ENCODE measurements at places on chromosomes 6 and 20.
A peak's percentile ranks its signal among the peaks of the same experiment; 100 is the strongest.

DNA sequence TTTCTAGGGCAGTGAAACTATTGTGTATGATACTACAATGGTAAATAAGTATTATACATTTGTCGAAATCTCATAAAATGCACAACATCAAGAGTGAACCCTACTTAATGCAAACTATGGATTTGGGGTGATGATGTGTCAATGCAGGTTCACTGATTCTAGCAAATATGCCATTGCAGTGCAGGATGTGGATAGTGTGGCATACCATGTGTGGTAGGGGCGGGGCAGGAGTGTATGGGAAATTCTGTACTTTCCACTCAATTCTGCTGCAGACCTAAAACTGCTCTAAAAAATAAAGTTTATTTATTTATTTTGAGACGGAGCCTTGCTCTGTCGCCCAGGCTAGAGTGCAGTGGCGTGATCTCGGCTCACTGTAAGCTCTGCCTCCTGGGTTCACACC, 44.3 kb downstream of the ABHD12 start:
- DNase-seq = no peak

DNA sequence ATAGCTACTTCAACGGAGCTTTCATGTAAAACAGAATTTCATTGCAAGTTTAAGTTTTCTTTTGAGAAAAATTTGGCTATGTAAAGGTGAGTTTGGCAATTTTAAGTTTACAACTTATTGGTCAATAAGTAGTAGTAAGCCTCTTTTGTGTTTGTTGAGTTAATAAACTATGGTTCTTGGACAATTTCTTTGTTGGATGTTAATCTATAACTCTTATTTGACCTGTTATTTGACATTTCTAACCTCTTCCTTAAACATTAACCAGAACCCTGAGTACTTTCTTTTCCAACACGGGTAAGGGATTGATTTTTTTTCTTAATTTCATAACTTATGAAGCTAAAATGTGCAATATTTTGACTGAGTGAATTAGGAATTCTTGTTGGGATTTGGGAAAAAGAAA, 354.4 kb downstream of the PRKN start:
- no peak for DNase-seq

DNA sequence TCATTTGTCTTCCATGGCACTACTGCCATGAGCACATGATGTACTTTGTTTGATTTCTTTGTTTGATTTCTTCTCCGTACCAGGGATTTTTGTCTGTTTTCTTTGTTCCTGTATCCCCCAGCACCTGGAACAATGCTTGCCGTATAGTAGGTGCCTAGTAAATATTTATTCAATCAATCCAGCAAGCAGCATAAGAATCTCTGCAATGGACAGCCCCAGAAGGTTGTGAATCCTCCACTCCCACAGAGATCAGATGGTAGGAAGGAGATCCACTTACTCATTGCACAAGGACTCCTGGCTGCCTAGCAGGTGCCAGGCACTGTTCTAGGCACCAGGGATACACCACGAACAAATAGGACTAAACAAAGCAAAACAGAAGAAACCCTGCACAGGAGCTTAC, 6.7 kb upstream of the SYNJ2 start:
- DNase-seq = no peak

DNA sequence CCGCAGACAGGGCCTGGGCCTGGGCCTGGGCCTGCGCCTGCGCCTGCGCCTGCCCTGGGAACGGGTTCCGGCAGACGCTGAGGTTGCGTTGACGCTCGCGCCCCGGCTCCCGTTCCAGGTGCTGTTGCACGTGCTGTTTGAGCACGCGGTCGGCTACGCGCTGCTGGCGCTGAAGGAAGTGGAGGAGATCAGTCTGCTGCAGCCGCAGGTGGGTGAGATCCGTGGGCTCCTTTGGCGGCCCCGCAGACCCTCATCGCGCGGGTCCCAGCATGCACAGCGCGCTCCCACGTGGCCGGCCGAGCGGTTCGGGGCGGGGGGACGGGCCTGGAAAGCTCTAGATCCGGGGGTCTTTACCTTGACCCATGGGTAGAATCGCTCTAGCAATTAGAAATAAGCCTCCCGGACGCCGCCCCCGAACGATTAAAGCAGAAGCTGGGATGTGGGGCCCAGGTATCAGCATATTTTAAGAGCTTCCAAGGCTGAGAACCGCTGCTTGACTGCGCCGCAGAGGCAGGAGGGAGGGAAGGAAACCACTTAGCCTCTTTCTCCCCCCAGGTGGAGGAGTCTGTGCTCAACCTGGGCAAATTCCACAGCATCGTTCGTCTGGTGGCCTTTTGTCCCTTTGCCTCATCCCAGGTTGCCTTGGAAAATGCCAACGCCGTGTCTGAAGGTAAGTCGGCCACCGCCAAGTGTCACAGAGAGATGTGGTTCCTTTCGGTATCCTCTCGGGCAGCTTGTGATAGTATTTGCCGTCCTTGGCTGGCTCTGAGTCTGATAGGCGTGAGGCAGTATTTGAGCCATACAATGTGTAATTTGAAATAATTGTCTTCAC, 508 bp downstream of the NOP56 start:
- peak; percentile 48 for DNase-seq

GRCh38 chr6:5457983-5458683, 196.8 kb downstream of the FARS2 start:
- no peak for DNase-seq

DNA sequence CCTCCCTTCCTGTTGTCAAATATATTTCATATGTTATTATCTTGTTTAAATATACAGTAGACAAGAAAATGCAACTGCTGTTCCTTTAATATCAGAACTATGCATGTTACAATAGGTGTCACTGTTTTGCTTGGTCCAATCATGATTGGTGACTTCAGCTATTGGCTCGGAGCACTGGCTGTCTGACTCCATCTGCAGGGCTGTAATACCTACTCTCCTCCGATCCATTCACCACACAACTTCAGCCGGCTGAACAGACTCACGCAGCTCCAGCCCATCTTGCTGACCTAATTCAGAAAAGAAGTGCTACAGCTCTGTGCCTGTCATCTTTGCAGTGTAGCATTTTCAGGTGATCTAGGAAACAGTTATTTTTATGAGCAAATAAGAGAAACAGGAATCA, at the start of gene BTBD3:
BTBD3 (plus strand) TSS at position 231 of the 400 bp plus-strand sequence. CDS start 383 bp downstream, outside the sequence.
- peak; percentile 23 for DNase-seq

DNA sequence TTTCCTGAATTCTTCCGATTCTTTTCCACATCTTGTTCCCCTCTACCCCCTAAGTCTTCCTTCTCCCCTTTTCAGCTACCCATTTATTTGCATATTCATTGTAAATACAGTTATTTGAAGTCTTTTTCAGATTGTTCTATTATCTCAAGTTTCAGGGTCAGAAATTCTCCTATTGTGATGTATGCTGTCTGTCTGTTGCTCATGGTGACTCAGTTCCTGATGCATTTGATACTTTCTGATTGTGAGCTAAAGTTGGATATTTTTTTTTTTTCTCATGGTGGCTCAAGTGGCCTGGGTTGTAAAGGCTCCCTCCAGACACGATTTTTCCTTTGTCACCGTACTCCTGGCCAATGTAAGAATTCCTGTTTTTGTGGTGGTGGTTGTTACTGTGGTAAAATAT, 4.9 kb upstream of the PI16 start:
- no peak for DNase-seq

DNA sequence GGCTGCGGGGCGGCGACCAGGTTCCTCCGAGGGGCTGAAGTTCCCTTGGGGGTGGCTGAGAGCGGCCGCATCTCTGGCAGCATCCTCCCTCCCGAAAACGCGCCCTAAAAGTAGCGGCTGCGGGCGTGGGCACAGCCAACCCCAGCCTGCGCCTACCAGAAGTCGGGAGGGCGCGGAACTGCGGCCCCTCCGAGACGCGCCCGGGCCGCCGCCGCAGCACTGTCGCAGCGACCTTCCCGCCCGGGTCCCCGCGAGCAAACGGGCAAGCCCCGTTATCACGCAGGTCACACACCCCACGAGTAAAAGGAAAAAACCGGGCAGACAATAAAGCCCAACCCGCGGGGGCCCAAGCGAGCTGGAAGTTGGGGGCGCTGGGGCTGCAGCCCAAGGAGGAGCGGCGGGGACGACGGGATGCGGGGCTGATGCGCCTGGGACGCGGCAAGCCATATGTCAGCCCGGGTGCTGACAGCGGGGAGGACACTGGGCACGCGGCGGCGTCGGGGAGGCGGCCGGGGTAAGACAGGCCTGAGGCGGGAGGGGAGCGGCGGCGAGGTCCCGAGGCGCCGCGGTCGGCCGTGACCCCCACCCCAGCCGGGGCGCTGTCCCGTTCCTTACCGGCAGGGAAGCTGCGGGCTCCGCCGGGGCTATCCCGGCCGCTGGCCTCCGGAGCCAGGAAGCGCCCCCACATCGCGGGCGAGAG, 659 bp downstream of the CEP85L start:
- peak; percentile 44 for DNase-seq

DNA sequence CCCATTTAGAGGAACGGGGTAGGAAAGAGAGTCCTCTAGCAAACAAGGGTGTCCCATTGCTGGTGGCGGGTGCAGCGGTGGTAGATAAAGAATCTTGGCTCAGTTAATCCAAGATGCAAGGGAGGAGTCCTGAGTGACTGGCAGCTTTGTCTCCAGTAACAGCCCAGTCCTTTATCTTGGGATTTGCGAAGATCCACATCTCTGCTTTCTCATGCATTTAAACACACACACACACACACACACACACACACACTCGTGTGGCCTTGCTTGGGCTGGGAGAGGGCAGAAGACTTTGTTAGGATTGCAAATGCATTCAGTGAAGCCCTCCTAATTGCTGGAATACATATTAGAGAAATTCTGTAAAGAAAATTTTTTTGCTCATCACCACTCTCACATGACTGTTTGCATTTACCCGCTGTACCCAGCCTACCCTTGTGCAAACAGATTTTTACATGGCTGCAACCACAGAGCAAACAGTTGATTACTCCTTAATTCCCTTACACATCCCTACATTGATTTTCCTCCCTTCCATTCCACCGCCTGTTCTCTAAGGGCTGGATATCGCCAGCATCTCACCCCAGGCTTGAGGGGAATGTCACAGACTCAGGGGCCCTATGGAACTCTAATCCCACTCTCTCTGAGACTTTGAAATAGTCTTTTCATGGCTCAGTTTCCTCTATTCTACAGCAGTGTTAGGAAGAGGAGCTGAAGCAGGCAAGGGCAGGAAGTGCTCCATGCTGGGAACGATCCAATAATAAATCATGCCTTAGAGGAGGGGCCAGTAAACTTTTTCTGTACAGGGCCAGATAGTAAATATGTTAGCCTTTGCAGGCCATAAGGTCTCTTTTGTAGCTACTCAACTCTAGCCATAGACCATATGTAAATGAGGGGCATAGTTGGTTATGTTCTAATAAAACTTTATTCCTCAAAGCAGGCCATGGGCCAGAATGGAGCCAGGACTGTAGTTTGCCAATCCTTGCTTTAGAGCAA, 3.5 kb downstream of the C6orf132 start:
- no peak for DNase-seq

- no peak for DNase-seq
These were observed 21.7 kb downstream of the MAP1LC3A start for GRCh38 chr20:34579979-34580940.

GRCh38 chr6:90440586-90441283, 144.1 kb upstream of the BACH2 start:
- peak; percentile 91 for DNase-seq

- DNase-seq = no peak
These were observed 445.7 kb downstream of the CDC5L start for GRCh38 chr6:44833248-44833647.

GRCh38 chr6:39312912-39313525, 1.2 kb downstream of the KCNK17 start:
- DNase-seq = no peak

DNA sequence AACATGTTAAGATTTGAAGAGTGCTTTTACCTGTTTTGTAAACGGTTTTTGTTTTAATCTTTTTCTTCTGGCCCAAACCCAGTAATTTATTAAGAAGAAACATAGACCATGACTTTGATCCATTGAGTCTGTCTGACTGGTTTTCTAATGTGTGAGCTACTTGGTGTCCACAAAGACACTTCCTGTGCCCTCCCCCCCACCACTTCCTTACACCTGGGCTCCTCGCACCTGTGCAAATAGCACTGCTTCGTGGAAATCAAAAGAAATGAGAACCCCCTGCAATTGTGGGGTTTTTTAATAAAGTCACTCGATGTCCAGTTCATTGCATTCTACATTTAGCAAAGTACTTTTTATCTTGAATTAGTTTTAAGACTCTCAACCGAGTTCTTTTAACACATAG, 65.5 kb downstream of the SMOC2 start:
- DNase-seq = no peak

DNA sequence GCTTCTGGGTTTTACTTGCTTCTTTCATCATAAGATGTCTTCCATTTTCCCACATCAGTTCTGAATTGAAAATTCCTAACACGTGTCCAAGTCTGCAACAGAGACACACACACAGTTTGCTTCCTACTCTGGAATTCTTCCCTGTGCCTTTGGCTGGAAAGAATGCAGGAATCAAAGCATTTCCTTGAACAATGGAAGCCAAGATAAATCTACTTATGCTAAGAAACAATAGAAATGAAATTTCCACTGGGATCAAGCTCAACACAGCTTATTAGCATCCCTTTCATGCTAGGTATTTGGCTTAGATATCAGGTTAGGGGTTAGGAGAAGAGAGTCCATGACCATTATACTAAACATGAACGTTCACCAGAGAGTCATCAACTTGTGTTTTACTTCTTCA, 101.1 kb upstream of the SCAF8 start:
- no peak for DNase-seq

DNA sequence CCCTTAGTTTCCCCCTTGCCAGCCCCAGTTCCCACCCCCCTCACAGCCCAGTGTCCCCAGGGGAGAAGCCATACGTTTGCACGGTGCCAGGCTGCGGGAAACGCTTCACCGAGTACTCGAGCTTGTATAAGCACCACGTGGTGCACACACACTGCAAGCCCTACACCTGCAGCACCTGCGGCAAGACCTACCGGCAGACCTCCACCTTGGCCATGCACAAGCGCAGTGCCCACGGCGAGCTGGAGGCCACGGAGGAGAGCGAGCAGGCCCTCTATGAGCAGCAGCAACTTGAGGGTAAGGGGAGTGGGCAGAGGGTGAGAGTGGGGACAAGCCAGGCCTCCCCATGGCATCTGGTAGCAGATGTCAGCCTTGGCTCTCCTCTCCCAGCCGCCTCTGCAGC, 5.1 kb upstream of the DEF6 start:
- peak; percentile 46 for DNase-seq

GRCh38 chr6:41056768-41057490, 3.9 kb downstream of the APOBEC2 start:
- DNase-seq = no peak

DNA sequence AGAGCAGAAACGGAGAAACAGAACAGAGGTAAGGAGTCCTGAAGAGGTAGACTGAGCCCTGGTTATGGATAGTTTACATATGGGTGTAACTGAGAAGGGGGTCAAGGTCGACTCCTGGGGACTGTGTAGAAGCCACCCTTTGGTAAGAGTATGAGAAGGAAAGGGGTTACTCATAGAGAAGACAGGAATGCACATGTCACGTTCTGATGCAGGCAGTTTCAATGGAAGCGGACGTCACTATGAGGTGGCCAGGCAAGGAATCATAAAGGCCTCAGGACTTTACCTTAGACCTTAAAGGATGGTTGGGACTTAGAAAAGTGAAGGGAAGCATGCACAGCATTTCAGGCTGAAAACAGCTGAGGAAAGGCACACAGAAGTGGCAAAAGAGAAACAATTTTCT, 25.1 kb downstream of the RGS17 start:
- DNase-seq = no peak
